T-helper 2 cell (primary cell): ENCODE measurements at places on chromosomes 3 and 15.
A peak's percentile ranks its signal among the peaks of the same experiment; 100 is the strongest.

GRCh38 chr3:13976469-13976868, 96.6 kb upstream of the WNT7A start:
- no peak for DNase-seq

GRCh38 chr3:111864821-111865656, 6.0 kb downstream of the PHLDB2 start:
- no peak for DNase-seq

GRCh38 chr15:100224206-100225185, 117.3 kb downstream of the ADAMTS17 start:
- no peak for DNase-seq

GRCh38 chr3:111951032-111951431, 27.8 kb upstream of the ABHD10 start:
- DNase-seq = no peak

DNA sequence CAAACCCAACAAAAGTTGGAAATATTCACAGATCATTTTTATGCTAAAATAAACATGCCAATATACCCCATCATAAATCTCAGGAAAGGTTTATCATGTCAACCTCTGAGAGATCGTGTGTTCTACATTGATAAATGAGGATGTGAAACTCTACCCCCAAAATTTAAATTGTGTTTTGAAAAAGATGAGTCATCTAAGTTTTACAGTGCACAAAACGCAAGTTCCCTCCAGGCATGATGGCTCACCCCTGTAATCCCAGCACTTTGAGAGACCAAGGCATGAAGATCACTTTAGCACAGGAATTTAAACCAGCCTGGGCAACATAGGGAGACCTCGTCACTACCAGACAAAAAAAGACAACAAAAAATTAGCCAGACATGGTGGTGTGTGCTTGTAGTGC, 1487.0 kb upstream of the GBE1 start:
- DNase-seq = no peak

GRCh38 chr3:27723815-27724458, 1.8 kb upstream of the EOMES start:
- DNase-seq = no peak

DNA sequence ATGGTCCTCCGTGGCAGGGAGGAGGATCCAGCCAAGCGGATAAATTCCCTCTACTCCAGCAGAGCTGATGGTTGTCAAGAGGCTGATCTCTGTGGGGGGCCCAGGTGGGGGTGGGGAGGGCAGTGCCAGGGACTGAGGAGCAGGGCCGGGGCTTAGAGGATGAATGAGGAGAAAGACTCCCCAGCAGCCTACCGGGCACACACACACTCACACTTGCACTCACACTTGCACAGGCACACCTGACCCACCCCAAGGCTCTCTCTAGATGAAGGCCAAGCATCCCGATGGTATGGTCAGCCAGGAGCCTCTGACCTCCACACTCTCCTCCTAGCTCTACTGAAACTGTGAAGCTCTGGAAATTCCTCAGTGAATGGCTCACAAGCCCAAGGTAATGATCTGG, 131.3 kb upstream of the PRR20G start:
- no peak for DNase-seq

GRCh38 chr3:115698851-115699591, 75.7 kb downstream of the GAP43 start:
- DNase-seq = no peak

DNA sequence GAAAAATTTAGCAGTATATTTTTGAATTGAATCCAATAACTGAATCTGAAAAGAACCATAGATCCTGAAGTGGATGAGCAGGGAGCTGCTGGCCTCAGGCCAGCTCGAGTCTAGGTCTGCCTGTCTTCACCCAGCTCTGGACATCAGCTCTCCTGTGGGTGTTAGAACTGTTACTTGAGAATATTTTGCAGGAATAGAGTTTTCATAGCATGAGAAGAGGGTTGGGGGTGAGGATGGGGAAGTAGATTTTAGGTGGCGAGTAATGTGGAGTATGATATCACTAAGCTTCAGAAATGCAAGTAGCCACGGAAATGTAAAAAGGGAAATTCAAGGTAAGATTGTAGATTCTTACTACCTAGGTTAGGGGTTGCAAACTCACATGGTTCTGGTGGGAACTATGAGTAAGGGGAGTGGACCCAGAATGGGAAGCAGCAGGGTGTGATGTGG, 6.2 kb downstream of the RAB8B start:
- DNase-seq = no peak

- DNase-seq = no peak
Observed at GRCh38 chr3:71066849-71067261, 516.7 kb downstream of the FOXP1 start.

- DNase-seq = no peak
Observed at GRCh38 chr3:40873934-40874699, 325.2 kb upstream of the CTNNB1 start.

- DNase-seq = peak; percentile 56
Observed at GRCh38 chr15:52528564-52529340, at the start of gene MYO5A. Gene MYO5A, minus strand, starts transcription at chr15:52528880. Its CDS starts 74 bp downstream, at chr15:52528806.

DNA sequence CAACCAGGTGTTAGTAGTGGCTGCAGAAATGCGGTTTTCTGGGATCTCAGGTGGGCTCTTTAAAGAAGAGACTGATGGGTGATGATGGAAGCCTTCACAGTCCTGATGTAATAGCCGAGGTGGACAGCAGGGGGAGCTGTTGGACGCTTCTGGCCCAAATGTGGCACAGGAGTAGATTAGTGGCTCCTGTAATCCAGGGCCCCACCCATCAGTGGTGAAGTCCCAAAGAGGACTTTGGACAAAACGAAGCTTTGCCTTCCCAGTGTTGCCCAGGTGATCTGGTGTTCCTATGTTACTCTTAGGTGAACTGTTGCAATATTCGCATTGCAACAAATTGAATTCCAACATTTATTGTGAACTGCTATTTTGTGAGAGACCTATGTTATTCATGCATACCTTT, 31.8 kb upstream of the MYZAP start:
- peak; percentile 39 for DNase-seq

DNA sequence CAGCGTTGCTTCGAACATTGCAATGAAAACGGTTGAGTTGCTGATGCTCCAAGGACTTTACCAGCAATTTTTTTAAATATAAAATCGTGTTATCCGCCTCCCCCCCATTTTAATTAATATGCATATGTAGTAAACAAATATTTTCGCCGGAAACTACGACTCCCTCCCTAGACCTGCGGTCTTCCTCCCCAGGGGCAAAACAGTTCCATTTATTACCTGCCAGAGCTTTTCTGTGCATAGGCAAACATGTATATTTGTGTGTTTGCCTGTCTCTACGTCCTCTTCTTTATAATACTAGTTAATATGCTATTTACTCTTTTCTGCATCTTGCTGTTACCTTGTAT, 593 bp upstream of the RSL24D1 start:
- DNase-seq = no peak

DNA sequence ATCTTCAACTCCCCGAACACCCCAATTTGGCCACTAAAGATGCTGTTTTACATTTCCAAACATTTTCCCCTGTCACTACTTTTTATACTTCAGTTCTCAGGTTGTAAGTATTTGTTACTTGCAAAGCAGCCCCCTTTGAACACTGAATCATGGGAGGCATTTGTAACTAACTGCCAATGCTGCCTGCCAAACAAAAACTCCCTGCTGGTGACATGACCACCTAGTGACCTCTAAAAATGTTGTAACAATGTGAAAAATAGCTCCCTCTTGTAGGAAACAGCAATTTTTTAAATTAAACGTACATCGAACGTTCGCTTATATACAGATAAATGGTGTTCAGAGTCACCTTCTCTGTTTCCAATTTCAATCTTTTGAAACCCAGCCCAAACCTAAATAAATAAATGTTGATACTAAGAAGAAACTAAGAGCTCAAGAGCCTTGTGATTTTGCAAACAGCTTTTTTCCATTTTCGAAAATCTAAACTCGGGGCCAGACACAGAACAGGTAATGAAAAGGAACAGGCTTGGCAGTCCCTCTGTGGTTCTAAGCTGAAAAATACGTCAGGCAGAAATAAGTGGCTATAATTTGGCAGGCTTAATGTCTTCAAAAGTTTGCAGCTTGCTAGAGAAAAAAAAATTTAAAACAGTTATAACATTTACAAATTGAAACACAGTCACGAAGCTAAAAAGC, 268.6 kb upstream of the WNT5A start:
- no peak for DNase-seq

- DNase-seq = no peak
Observed at GRCh38 chr15:62118520-62119226, 46.4 kb downstream of the C2CD4B start.

- peak; percentile 27 for DNase-seq
Observed at GRCh38 chr3:105829229-105829628, 39.6 kb downstream of the CBLB start.

DNA sequence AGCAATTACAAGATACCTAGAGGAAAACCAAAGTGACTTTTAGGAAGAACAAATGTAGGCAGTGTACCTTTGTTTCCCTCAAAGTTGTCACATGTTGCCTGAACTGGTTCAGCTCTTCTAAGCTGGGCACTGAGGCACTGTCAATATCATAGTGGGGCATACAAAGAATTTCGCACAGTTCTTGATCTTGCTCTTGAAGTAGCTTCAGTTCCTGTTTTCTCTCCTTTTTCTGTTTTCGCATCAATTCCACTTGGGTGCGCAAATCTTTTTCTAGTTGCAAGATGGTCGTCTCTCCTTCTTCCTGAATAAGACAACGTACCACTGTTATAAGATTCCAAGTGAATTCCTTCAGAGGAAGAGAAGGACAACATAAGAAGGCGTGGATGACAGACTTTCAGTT, 12.7 kb downstream of the PRC1 start:
- DNase-seq = no peak

- DNase-seq = no peak
Observed at GRCh38 chr3:76942101-76942500, 97.8 kb upstream of the ROBO2 start.

DNA sequence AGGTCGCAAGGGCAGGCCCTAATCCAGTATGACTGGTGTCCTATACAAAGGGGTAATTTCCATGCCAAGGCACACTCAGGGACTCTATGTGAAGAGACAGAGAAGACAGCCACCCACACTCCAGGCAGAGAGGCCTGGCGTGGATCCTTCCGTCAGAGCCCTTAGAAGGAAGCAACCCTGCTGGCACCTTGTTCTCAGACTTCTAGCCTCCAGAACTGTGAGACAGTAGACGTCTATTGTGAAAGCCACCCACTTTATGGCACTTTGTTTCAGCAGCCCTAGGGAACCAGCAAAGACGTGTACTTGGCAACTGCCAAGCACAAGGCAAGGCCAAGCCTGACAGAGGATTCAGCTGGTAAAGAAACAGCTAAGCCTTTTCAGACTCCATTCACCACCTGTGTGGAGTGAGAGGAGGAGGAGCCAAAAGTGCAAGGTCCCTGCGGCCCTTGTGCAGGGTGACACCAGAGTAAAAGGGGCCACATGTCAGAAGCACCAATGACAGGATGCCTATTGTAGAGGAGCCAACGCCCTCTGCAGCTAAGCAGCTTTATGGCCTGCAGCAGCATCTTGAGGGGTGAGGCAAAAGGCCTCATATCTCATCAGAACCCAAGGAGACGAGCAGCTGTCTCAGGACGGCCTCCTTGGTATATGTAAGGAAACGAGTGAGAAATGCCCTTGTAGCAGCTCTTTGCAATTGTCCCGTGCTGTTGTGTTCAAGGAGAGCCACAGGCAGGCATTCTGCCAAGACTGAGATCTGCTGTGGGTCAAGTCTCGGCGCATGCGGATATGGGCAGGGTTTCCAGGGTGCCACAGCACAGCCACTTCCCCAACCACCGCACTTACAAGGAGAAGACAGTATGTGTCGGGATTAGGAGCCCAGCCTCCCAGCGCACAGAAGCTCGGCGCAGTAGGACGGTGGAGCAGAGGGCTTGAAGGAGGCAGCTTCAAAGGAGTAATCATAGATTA, 121.5 kb upstream of the LIPC start:
- no peak for DNase-seq

DNA sequence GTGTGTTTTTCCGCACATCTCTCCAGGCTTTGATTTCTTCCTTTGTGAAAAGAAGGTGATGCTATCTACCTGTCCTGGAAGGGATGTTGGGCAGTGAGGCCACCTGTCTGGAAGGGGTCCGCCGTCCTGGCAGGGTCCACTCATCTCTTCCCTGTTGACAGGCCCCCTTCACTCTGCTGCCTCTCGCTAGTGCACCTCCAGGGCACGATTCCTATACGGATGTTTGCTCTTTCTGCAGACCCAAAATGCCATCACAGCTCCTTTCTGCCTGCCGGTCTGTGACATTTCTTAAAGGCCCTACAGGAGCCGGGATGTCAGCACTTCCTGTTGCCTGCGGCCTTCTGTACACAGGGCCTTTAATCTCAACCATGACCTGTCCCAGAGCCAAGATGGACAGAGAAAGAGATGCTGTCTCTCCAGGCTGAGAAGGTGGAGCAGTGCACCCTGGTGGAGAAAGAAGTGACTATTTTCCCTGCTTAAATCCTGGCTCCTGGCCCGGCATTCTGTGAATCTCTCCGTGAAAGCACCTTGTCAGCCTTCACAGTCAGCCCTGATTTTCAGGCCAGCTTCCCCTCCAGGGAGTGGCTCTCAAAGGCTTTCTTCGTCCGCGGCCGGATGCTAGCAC, 7.4 kb downstream of the FAM3D start:
- DNase-seq = no peak

DNA sequence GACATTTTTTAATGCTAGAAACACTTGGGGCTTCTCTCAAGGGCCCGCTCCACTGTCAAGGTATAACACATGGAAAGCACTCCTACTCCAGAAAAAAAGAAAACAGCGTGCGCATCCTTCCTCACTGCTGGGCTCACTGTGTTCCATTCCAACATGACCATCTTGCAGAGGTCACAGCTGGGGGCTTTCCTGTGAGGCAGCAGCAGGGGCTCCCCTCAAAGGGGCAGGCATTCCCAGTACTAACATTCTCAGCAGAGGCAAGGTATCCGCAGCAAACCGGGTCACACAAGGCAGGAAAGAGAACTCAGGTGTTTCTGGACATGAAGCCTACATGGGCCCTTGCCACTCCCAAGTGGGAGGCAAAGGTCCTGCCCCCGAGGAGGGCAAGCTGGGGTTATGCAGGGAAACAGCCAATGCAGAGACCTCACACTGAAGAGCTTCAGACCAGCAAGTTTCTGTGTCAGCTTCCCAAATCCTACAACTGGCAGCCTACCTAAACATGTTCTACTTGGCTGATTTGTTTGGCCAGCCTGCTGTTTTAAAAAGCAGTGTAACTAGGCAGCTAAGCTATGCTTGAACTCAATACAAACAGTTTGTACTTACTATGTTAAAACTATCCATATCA, 6.4 kb downstream of the BDH1 start:
- no peak for DNase-seq

DNA sequence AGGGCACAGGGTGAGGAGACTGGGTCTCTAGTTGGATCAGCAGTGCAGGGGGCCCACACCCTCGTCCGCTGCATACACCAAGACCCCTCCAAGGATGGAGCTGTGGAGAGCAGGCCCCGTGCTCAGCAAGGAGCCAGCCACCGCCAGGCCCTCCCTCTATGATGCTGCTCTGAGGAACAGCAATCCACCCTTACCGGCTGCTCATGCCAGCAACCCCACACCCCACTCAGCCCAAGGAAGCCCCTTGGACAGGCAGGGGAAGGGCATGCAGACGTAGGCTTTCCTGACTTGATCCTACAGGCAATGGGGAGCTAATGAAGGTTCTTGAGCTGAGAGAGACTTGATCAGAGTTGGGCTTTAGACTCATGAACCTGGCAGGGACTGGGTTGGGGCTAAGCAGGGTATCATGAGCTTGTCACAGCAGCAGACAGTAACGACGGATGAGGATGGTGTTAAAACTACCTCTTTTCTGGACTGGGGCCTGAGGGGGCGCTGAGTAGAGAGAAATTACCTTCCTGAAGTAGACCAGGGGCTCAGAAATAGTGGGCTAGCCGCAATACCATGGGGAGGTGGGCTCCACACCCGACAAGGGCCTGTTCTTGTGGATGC, 50.5 kb upstream of the FGD5 start:
- no peak for DNase-seq
